ENCODE measurements at places on chromosomes 13 and 19. TPM values are rescaled to one million over a fixed set of nuclear protein-coding genes. Genes with fewer than 3 reads are reported as not detected.

GRCh38 chr19:56637976-56638555 lies 4.9 kb upstream of the SMIM17 start:
- peak; percentile 88 for DNase-seq

DNA sequence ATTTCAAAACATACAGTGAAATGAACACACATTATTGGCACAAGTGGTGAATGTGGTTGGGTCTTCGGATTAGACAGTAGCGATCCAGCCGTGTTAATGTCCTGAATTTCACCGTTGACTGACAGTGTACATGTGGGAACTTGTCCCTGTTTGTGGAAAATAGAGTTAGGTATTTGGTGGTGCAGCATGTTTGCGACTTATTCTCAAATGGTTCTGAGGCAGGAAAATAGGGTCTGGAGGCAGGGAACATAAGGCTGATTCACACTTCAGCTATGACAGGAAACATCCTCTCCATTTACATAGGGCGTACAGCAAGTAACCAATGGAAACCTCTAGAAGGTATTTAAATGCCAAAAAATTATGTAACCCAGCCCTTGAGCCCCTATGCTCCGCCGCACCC lies 4.2 kb downstream of the LGALS7B start:
- DNase-seq, result no peak

DNA sequence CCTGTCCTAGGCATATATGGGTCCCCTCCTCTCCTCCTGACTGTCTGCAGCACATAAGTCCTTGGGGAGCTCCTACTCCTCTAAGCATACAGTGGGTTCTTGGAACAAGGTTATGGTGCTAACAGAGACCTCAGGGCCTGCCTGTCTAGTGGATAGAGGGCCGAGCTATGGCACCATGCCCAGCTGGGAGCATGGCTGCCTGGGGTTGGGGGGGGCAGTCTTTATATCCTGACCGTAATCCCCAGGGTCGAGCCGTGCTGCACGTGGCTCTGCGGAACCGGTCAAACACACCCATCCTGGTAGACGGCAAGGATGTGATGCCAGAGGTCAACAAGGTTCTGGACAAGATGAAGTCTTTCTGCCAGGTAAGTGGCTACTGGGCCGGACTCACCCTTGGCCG lies 3.3 kb downstream of the GPI start:
- DNase-seq, result no peak

GRCh38 chr13:70844391-70845108 lies 736.3 kb upstream of the KLHL1 start:
- DNase-seq, result no peak

DNA sequence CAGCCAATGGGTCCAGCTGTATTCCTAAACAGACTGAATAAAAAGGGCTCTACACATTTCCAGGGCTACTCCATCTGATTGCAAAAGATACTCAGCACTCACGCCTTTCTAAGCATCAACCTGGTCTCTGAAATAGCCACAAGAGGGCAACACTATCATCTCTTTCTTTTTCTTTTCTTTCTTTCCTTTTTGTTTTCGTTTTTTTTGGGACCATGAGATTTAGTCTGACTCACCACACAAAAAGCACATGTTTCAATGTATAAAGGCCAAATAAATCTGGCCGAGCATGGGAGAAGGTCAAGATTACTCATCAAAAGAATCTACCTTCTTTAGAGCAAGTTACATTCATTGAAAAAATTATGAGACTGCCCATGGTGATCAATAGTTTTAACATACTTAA lies 805.6 kb upstream of the ARGLU1 start:
- DNase-seq, result peak; percentile 51

DNA sequence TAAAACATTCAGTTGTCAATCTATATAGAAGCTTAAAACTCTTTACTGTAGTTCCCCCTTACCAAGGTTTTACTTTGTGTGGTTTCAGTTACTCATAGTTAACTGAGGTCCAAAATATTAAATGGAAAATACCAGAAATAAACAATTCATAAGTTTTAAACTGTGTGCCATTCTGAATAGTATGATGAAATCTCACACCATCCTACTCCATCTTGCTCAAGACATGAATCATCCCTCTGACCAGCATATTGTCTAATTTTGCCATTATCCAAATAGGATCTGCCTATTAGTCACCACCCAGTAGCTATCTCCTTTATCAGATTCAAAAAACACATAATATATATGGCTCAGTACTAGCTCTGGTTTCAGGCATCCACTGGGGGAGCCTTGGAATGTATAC lies 22.4 kb downstream of the ZNF571 start:
- no peak for DNase-seq

DNA sequence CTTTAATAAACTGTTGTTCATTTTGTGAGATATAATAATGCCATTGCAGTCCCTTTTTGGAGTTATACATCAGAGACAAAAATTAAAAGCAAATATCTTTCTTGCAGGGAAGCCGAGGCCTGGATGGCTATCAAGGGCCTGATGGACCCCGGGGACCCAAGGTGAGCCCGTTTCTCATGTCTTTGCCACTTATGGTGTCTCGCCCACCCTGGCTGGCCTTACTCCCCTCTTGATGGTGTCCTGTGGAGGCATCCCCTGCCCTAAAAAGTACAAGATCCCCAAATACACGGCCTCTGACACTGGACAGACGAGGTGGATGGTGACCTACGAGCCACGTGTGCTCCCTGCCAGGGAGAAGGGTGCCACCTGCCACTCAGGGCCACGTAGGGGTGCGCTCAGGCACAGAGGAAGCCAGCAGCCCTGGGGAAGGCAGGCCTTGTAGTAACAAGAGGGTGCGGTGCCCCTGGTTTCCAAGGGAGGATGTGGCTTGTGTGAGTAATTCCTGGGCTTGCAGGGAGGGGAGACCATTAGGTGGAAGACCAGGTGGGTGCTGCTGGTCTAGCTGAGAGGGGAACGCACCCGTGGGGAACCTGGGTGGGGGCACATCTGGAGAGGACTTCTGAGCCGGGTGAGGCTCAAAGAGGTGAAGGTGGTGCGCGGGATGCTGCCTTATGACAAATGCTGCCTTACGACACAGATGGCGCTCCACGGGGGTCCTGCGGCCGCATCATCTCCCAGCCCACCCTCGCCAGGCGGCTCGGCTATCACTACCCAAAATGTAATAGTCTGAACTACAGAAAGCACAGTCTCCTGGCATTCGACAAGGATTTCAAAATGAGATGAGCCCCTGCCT lies 115.6 kb downstream of the RAB20 start:
- no peak for DNase-seq

DNA sequence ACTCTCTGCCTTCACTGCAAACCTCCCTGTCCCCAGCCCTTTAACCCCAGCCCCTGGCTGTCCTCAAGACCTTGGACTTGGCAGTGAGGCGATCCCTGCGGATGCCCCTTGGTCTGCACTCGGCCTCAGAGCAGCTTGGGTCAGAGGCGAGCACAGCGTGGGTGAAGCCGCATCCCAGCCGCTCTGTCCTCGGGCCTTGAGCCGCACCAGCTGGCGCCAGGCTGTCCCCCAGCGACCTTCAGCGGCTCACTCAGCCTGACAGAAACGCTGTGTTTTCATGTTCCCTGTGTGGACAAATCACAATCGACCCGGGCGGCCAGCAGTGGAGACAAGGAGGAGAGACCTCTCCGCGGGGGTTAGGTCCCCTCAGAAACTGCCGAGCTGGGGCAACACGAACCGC lies 52.0 kb downstream of the GNG7 start:
- no peak for DNase-seq

DNA sequence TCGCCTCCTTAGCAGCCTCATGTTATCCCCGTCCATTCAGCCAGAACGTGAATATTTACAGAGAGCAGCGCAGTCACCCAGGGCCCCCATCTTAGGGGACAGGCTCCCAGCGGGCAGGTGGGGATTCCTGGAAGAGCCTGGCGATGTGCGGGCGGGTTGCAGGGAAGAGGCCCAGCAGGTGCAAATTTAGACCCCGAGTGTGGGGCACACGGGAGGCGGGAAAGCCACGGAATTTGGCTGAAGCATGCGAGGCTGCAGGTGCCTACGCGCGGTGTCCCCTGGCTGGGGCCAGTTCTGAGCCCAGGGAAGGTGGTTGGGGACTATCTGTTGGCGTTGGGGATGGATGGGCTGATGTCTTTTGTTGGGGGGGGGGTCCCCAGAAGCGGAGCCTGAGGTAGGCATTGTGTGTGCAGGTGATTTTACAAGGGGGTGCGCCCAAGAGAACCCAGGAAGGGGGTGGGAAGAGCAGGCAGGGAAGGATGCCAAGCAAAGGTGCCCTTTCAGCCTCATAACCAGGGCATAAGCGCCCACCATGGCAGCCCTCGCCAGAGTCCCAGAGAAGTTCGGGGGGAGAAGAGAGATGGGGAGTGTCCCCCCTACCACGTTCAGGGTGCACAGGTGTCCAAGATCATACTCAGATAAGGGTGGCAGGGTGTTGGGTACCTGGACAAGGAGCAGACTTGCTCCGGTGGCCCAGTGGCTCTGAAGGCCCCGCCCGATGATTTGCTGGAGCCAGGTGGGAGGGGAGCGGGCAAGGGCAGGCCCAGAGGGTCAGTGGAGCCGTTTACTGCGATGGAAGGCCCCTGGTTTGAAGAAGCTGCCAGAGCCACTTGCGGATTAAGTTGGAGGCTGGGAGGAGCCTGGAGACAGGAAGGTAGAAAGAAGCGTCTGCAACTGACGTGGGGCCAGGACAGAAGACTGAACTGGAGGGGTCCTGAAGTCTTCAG lies 1.2 kb downstream of the TPGS1 start:
- no peak for DNase-seq

- no peak for DNase-seq
Measured at GRCh38 chr13:33758113-33758512, 59.8 kb upstream of the RFC3 start.

- no peak for DNase-seq
Measured at GRCh38 chr13:64164435-64164834, 2748.8 kb upstream of the PCDH20 start.

DNA sequence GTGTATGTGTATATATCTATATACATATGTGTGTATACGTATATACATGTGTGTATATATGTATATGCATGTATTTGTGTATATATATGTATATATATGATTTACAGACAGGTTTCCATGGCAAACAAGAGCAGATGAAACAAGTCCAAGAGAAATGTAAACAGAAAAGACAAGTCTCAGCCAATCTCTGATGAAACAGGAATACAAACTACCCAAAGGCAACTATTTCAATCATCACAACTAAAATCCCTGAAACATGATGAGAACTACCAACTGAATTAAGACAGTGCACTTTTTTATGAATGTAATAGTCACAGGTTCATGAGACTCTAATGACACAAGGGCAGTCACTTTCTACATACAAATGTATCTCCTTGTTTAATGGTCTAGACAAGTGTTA lies 140.2 kb downstream of the TNFRSF19 start:
- no peak for DNase-seq

DNA sequence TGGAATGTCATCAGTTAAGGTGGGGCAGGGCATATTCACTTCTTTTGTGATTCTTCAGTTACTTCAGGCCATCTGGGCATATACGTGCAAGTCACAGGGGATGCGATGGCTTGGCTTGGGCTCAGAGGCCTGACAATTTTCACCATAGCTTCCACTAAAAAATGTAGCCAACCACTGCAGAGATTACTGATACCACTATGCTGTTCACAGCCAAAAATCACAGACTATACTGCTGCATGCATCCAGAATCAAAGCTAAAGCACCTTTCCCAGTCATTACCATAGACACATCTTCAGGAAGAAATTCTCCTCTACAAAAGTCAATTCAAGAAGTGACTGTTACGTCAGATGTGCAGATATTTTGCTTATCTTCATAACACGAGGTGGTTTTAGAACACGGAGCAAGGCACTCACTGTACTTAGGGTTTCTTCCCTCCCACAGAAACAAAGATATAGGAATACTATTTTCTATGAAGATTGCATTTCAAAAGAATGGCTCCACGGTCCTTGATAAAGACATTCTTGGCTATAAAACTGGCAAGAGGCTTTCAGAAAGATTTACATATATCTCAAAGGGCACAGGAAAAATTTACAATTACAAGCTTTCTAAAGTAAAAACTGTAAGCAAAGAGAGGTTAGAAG lies 1556.6 kb upstream of the PRR20A start:
- no peak for DNase-seq

DNA sequence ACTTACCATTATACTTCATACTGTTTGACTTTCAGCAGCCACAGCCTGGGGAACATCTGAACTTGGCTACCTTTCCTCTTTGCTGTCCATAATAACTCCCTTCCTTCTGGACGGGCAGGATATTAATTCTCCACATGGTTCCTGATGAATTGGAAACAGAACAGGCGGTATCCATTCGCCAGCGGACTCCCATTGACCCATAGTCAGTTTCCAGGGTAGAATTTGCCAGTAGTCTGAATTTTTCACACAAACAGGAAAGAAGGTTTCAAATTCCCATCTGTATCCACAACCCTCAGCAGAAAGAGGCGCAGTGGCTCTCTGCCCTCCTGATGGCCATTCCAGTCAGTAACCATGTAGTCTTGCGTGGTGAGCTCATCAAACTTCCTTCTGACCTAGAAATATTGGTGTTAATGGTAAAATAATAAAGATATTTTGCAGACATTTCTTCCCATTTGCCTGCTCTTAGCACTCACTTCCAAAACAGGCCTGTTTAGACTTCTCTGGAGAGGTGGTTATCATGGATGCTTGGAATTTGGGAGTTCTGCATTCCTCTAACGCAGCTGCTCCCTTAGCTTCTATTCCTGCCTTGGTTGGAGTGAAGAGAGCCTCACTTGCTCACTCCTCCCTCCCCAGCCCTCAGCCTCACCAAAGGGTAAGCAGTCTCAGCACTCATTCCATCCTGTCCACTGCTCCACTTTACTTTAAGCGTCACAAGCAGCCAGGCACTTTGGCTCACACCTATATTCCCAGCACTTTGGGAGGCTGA lies 75.0 kb upstream of the OXGR1 start:
- DNase-seq, result no peak

GRCh38 chr19:16473875-16474392 lies 2.2 kb upstream of the EPS15L1 start:
- DNase-seq, result no peak

- DNase-seq, result peak; percentile 4
Measured at GRCh38 chr13:94239135-94239534, 240.3 kb downstream of the DCT start.

The ANKLE1 gene
- total RNA-seq, result 0.06 TPM

The ZNF738 gene
- total RNA-seq, result 9.7 TPM

The MUC16 gene
- total RNA-seq, result not detected

The COG6 gene
- total RNA-seq, result 12.0 TPM

The ZNF610 gene
- total RNA-seq, result 1.1 TPM

The UGGT2 gene
- total RNA-seq, result 19.9 TPM

The CYP4F8 gene
- total RNA-seq, result not detected

The RYR1 gene
- not detected for total RNA-seq
